ENCODE measurements at places on chromosomes 11 and 22. TPM values are rescaled to one million over a fixed set of nuclear protein-coding genes. Genes with fewer than 3 reads are reported as not detected.

OR52E8 gene
- not detected for total RNA-seq

CREB3L1 gene
- 17.0 TPM for total RNA-seq

LINC01488 gene
- not detected for total RNA-seq

TEF gene
- 12.1 TPM for total RNA-seq

WNT7B gene
- total RNA-seq = not detected

FIBIN gene
- 56.8 TPM for total RNA-seq

TPBGL gene
- not detected for total RNA-seq

CCDC34 gene
- total RNA-seq = 4.0 TPM

NCAPD3 gene
- total RNA-seq = 23.5 TPM

IGHMBP2 gene
- total RNA-seq = 12.2 TPM

SRSF8 gene
- 16.8 TPM for total RNA-seq

ZC3H12C gene
- 12.4 TPM for total RNA-seq

PLEKHA7 gene
- 0.31 TPM for total RNA-seq

SLC43A3 gene
- 16.4 TPM for total RNA-seq

APOC3 gene
- total RNA-seq = not detected

PCF11 gene
- 33.4 TPM for total RNA-seq

ADORA2A gene
- total RNA-seq = 2.2 TPM

IFT27 gene
- total RNA-seq = 20.3 TPM

OR51B2 gene
- total RNA-seq = not detected

DEPDC7 gene
- total RNA-seq = 5.8 TPM

ARVCF gene
- 26.8 TPM for total RNA-seq

PDGFD gene
- total RNA-seq = 1.3 TPM

CAPN5 gene
- 28.3 TPM for total RNA-seq

UQCR10 gene
- 94.3 TPM for total RNA-seq

SMC1B gene
- 0.13 TPM for total RNA-seq

CELSR1 gene
- 1.6 TPM for total RNA-seq

TMEM45B gene
- 0.13 TPM for total RNA-seq

CFAP300 gene
- 7.8 TPM for total RNA-seq

GAS2 gene
- total RNA-seq = 2.0 TPM

APOL4 gene
- 0.37 TPM for total RNA-seq

OR2AG2 gene
- total RNA-seq = 0.13 TPM

OMP gene
- 0.50 TPM for total RNA-seq

OR8A1 gene
- total RNA-seq = not detected

DDIAS gene
- total RNA-seq = 1.9 TPM

DDTL gene
- total RNA-seq = 0.92 TPM

HEPN1 gene
- not detected for total RNA-seq

VSIG10L2 gene
- not detected for total RNA-seq

KIRREL3 gene
- not detected for total RNA-seq

LPXN gene
- total RNA-seq = 3.9 TPM

PAAF1 gene
- 7.7 TPM for total RNA-seq

CCDC73 gene
- not detected for total RNA-seq

OR8B3 gene
- total RNA-seq = not detected

KRTAP5-2 gene
- total RNA-seq = not detected

SLCO2B1 gene
- total RNA-seq = 0.06 TPM

All from aortic smooth muscle cell (primary cell).